Right cardiac atrium (tissue), 5 donors: ENCODE measurements at places on chromosomes 11 and 22.

GRCh38 chr11:85076535-85077330 is 550.4 kb downstream of the DLG2 start:
- no peak for DNase-seq

DNA sequence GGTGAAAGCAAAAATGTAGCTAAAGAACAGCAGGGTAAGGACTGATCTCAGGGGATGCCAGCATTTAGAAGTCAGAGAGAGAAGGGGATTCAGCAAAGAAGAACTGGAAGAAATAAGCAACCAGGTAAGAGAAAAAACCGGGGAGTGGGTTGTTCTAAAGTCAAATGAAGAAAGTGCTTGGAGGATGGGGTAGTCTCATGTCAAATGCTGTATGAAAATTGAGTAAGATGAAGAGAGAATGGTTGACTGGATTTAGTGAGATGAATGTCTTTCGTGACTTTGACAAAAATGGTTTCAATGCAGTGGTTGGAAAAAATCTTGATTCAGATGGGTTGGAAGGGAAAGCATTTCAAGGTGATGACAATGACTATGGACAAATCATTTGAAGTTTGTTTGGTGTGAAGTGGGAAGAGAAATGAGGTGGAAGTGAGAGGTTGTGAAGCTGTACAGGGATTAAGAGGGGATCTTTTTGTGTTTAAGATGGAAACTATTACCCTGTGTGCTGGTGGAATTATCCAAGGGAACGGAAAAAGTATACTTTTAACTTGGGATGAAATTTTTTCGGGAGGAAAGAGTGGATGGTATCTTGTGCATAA is 484.0 kb downstream of the ETS1 start:
- no peak for DNase-seq

- DNase-seq, result no peak
These were observed 16.1 kb upstream of the OR52K1 start for GRCh38 chr11:4466131-4466870.

DNA sequence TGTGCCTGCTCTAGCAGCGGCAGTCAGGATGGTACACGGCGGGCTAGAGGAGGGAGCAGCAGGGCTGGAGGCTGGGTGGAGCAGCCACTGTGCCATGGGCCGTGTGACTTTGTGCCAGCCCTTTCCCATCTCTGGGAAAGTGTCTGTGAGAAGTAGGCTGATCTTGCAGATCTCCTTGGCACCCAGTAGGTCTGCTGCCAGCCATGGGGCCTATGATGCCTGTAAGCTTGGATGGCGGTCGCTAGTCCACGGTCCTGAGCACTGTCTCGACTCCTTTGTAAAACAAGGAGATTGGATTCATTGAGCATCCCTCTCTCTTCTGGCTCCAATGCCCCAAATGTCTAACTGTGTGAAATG is 22.6 kb downstream of the AMPD3 start:
- DNase-seq, result no peak
